ENCODE measurements at places on chromosomes 5 and 9.

DNA sequence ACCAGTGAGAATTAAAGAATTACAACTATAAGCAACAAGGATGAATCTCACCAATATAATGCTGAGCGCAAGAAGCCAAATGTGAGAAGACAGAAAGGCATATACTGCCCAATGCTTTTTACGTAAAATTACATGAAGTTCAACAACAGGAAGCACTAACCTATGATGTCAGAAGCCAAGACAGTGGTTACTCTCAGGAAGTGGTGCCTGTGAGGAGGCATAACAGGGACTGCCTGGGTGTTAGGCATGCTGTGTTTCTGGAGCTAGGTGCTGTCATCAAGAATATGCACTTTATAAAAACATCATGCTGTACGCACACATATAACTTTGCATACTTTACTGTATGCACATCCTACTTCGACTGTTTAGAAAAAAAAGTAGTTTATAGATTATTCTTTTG is 30.1 kb downstream of the FRMD3 start:
- no peak for DNase-seq

DNA sequence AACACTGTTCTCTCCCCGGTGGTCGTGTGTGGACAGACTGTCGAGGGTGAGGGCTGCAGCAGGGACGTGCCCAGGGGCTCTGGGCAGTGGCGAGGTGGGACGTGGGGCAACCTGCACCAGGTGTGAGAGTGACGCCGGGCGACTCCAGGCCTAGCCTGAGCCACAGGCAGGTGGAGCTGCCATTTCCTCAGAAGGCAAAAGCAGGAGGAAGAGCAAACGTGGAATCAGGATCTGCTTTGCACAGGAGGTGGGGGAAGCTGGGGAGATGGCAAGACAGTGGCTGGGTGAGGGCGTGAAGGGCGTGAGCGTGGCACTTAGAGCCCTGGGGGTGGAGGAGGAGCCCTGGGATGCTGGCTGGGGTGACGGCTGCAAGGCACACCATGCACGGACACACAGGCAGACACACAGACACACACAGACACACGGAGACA is 39.6 kb upstream of the NSMF start:
- DNase-seq = no peak

DNA sequence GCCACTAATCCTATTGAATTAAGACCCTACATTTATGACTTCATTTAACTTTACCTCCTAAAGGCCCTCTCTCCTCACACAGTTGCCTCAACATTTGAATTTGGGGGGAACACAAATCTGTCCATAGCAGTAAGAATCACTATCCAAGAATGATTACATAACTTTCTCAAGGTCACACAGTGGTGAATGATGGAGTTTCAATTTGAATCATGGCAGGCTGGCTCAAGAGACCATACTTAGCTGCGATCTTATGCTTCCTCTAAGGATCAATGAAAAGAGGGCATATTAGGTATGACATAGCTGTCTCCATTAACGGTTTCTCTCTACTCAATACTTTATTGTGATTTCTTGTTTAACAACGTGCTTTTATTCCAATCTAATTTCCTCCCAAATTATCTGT is 44.1 kb upstream of the PDE4D start:
- no peak for DNase-seq

- DNase-seq = no peak
These were observed 731 bp downstream of the PRR16 start for GRCh38 chr5:120464627-120465435.

GRCh38 chr5:60077292-60077691 is 183.8 kb upstream of the PDE4D start:
- DNase-seq = no peak

- no peak for DNase-seq
These were observed 43.4 kb upstream of the N4BP3 start for GRCh38 chr5:178069909-178070308.

DNA sequence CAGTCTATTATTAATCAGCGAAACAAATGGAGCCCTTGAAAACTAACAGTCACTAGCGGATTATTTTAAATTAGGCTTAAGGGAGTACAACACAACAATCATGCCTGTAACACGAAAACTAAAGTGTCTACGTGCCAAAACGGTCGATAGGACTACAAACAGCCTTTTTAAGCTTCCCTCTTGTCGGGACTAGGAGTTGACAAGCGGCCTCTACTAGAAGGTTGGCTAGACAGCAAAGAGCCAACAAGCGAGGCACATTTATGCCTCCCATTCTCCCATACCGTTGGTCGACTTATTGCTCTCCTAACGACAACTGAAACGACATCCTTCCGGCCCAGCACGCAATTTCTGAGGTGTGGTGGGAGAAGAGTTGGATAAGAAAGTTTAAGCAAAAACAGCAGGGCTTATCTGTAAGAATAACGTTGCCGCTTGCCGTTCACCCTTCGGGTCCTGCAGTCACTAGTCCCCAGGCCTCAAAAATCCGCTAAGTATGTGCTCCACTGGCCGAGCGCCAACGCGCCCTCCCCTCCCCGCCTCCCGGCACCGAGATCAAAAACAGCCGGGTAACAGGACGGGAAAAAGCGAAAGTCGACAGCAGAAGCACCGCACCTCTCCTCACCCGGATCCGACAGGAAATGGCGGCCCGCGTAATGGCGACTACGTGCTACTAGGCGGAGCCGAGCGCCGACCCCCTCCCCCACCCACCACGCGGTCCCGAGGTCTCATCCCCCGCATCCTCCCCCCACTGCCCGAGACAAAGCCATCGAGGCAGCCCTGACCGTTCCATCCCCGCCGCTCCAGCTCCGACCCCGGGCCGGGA is 813 bp downstream of the HNRNPK start:
- no peak for DNase-seq

- no peak for DNase-seq
These were observed 937 bp upstream of the SLC26A2 start for GRCh38 chr5:149959406-149960236.

DNA sequence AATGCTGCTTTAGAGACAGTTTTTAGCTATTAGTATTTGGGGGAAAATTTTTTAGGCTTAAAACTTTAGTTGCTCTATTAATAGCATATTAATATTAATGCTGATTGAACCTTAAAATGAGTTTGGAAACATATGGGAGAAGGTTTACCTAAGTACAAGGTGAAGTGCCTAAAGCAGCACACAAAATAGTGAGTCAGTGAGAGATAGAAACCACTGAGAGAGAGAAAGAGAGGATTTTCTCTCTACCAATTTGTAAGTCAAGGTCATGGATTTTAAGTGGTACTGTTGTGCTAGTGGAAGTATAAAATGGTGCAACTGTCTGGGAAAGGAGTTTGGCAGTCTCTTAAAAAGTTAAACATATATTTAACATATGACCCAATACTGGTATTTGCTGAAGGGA is 64.9 kb downstream of the MARCHF3 start:
- no peak for DNase-seq

- DNase-seq = no peak
These were observed 11.8 kb upstream of the CHD1 start for GRCh38 chr5:98940581-98940980.

- no peak for DNase-seq
These were observed 157.5 kb upstream of the HAPLN1 start for GRCh38 chr5:83877911-83878706.

DNA sequence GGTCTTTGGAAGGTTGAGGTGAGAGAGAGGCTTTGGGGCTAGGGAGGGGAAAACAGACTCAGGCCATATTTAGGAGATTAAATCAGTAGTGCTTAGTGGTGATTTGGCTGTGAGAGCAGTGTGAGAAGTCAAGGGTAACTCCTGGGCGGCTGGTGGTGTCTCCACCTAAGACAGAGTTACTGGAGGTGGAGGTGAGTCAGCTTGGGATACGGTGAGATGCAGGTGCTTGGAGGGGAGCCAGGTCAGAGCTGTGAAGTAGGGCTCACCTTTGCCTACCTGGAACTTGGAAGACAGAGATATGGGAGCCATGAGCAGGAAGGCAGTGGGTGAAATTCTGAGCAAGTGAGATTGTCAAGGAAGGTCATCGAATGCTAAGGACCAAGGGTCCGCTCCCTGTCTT is 24.5 kb downstream of the RGS3 start:
- DNase-seq = no peak

DNA sequence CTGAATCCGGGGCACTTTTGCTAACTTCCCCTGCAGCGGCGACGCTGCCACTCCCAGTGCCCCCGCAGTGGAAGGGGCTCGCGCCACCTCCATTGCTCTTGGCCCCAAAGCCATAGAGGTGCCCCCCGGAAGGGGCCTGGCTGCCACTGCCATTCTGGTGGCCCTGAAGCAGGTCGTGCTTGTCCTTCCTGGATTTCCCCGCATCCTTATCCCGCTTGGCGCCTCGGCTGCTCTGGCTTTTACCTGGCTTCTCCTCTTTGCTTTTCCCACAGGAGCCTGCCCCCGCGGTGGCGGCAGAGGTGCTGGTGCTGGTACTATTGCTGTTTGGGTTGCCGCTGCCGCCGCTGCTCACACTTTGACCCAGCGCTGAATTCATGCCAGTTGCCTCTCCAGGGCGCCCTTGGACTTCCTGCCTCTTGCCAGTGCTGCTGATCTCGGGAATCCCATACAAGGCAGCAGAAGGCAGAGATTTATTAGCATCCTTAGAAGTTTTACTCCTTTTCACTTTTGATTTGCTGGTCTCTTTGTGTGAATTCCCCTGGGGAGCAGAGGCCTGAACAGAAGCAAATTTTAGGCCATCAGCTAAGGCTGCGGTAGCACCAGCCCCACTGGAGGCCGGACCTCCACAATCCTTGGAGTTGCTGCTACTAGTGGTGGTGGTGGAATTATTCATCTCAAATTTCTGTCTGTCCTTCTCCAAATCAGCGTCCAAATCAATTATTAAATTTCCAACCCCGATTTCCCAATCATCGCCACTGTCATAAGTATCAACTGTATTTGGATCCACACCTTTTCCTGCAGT is 2.1 kb downstream of the ZNF608 start:
- DNase-seq = no peak

GRCh38 chr5:80990971-80991370 is 30.8 kb downstream of the RASGRF2 start:
- no peak for DNase-seq

DNA sequence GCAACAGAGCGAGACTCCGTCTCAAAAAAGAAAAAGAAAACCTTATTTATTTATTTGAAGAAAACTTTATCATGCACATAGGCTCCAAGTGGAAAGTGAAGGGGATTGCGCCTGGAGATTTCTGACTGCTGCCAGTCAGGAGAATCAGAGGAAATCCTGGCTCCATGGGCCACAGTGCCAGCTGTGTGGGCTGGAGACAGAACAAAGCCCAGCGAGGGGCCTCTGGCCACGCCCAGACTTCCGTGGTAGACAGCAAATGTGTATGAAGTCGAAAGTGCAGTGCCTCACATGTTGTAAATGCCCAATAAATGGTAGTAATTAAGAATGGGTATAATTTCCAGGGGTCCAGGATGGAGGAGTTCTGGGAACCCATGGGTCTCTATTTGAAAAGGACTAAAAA is 75.8 kb upstream of the WWC1 start:
- no peak for DNase-seq

DNA sequence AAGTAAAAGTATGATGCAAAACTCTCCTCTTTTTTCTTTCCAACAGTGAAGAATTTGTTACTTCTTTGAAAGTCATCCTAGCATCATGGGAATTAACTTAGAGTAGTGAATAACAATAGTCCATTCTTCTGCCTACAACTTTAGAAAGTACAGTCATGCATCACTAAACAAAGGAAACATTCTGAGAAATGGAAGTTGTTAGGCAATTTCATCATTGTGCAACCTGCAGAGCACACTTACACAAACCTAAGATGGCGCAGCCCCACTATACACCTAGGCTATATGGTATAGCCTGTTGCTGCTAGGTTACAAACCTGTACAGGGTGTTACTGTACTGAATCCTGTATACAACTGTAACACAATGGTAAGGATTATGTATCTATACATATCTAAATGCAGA is 1209.3 kb upstream of the C9orf72 start:
- DNase-seq = no peak

DNA sequence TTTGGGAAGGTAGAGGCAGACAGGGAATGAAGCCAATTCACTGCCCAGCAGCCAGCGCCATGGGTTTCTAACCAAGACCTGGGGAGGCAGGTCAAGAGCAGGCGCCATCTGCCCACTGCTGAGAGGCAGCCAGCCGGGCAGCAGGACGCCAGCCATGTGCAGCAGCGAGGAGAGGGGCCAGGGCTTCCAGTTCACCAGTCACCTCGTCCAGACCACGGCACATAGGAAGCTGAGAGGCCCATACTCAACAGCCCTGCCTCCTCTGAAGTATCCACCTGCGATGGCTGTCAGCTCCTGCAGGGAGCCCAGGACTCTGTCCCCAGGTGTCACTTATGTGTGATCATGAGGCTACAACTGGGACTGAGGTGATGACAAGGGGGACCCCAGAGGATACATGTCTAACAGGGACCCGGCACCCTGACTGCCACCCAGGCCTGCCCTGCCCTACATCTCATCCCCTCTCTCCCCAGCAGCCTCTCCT is 30.1 kb downstream of the IPPK start:
- DNase-seq = no peak

GRCh38 chr9:5468850-5469249 is 18.5 kb downstream of the CD274 start:
- DNase-seq = no peak

GRCh38 chr9:113360242-113360842 is 11.0 kb downstream of the BSPRY start:
- no peak for DNase-seq

GRCh38 chr5:95725937-95726810 is 5.0 kb upstream of the RHOBTB3 start:
- no peak for DNase-seq

GRCh38 chr9:121750259-121750714 is 98.9 kb downstream of the DAB2IP start:
- DNase-seq = no peak

- DNase-seq = no peak
These were observed 28.5 kb upstream of the LRRC14B start for GRCh38 chr5:162565-163337.

GRCh38 chr5:173613433-173614159 is 2.9 kb downstream of the BOD1 start:
- no peak for DNase-seq

GRCh38 chr9:114179516-114179915 is 24.2 kb downstream of the COL27A1 start:
- DNase-seq = no peak

- no peak for DNase-seq
These were observed 351.0 kb downstream of the PRELID2 start for GRCh38 chr5:145484158-145484557.

DNA sequence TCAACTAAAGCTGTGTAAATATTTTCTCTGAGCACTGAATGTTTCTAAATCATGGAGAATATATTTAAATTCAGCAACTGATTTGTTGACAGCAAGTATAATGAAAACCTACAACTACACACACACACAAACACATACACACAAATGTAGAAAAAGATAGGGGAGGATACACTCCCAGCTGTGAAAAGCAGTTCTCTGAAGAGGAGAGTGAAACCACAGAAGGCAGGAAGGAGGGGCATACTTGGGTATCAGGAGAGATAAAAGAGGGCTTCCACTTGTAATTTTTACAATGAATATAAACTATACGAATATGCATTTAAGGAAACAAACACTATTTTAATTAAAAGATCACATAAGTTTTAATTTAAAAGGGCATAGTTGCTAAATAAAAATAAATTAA is 227.8 kb upstream of the SLC24A2 start:
- no peak for DNase-seq

Measured in NCI-H187 treated with DMSO at 0.1 percent for 48 hours (cell line).